ENCODE measurements at places on chromosomes 3 and 15.

GRCh38 chr15:25372298-25372697 lies 66.5 kb downstream of the UBE3A start:
- DNase-seq: no peak

- DNase-seq: peak; percentile 54
These were observed 147.6 kb downstream of the FAM43A start for GRCh38 chr3:194833114-194833910.

GRCh38 chr15:63630036-63630751 lies 33.0 kb downstream of the FBXL22 start:
- no peak for DNase-seq

- DNase-seq: no peak
These were observed 112.0 kb upstream of the TJP1 start for GRCh38 chr15:29934251-29934650.

- DNase-seq: no peak
These were observed 32.4 kb upstream of the SAMMSON start for GRCh38 chr3:69967156-69967555.

GRCh38 chr3:57952208-57952631 lies 56.0 kb upstream of the FLNB start:
- peak; percentile 46 for DNase-seq

DNA sequence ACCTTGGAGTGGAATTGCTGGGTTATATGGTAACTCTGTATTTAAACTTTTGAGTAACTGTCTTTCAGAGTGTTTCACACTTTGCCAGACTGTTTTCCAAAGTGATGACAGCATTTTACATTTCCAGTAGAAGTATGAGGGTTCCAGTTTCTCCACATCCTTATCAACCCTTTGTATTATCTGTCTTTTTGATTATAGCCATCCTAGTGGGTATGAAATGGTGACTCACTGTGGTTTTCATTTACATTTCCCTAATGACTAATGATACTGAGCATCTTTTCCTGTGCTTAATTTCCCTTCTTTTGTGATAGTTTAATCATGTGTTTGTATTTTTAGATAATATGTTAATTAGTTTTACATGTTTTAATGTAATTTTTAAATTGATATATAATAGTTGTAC lies 138.1 kb upstream of the DAZL start:
- DNase-seq: no peak

- DNase-seq: no peak
These were observed 103.8 kb downstream of the FBLN2 start for GRCh38 chr3:13652728-13653127.

GRCh38 chr3:142523921-142524566 lies 54.5 kb downstream of the ATR start:
- DNase-seq: no peak

- peak; percentile 54 for DNase-seq
These were observed 29.5 kb upstream of the ZNF710 start for GRCh38 chr15:89971592-89971997.

GRCh38 chr3:188244395-188244861 lies 90.5 kb downstream of the LPP start:
- DNase-seq: peak; percentile 46

DNA sequence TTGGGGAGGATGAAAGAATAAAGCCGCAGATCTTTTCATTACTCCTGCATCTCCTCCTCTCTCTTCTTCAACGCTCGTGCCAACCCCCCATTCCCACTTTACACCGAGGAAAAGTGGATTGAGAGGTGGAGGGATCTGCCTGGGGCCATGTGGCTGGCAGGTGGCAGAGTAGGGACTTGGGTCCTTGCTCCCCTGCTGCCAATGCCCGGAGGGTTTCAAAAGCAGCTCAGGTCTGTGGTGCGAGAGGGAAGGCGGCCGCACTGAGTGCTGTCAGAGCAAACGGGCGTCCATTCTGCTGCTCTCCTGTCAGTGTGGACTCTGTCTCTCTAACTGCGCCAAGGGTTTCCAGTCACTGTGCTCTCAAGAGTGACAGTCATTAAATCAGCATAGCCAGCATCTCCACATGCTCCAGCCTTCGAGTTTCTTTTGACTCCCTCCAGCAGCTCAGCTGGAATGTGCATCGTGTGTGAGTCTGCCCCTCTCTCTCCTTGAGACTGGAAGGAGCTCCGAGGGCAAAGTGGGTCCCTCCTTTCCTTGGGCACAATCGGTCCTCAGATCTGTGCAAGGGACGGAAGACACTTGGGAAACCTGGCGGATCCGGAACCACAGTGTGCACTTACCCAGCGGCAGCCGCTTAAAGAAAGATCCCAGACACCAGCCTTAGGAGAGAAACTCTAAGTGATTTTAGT lies 68.6 kb downstream of the VGLL4 start:
- no peak for DNase-seq

DNA sequence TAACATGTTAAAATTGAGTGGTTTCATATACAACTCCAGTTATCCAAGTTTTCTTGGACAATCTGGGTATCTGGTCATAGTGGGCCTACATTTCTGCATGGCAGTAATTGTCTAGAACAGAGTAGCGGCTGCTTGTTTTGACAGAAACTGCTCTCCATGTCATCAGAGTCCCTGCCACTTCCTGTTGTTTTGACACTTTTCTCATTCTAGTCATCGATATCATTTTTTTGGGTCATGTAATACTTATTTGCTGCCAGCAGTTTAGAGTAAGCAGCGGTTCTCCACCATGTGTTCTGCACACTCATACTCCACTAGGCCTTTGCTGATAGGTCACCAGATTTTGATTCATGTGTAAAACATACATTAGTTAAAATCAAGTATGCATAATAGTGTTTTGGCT lies 81.5 kb downstream of the SLC25A26 start:
- DNase-seq: peak; percentile 5

- DNase-seq: no peak
These were observed 52.5 kb downstream of the EOMES start for GRCh38 chr3:27669591-27669990.

DNA sequence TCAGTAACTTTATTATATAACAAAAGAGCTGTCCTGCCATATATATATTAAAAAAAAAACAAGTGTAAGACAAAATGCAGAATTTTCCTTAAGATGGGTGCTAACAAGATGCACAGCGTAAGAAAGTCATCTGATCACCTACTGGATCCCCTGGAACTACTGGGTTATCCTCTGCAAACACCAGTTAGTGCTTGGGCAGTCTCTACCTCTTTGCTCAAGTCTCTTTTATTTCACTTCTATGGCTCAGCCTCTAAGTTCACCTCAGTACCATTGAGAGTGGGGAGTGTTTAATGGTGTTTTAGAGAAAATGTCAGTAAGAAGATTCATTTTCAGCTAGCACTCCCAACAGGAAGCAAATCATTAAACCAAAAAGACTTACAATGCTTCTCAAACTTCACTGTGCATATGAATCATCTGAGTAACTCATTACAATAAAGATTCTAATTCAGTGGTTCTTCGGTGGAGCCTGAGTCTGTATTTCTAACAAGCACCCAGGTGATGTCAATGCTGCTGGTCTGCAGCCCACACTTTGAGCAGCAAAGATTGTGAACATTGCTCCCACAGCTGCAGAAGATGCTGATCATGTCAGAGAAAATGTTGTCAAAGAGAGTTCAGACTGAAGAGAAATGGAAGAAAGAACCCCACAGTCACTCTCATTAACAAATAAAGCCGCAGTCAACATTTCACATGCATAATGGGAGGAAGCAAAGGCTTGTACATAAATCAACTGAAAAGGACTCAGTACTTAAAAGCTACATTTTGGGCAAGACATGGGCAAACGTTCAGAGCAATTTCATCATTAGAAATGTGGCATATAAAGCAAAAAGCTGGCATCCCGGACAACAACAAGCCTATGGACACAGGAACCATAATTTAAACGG lies 227.1 kb upstream of the ATP11B start:
- DNase-seq: no peak

GRCh38 chr3:63232764-63233396 lies 45.2 kb upstream of the SYNPR start:
- DNase-seq: peak; percentile 45

DNA sequence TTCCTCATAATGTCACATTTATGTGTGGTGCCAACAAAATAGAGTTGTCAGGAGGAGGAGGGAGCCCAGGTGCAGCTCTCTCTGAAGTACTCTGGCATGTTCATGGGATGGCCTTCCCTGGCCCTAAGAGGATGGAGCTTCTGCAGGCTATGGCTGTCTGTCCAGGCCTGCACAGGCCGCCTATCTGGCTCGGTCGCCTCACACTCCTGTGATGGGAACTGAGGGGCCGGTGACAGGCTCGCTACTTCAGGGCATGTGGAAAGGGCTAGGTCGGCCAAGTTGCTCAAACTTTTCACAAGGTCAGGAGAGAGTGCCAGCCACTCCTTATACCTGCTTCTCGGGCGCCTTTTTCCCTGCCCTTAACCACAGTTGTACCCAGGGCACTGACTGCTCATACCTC lies 51.1 kb downstream of the SOX14 start:
- no peak for DNase-seq

GRCh38 chr3:152197937-152198336 lies 70.8 kb upstream of the MBNL1 start:
- no peak for DNase-seq

GRCh38 chr15:61256231-61256630 lies 27.1 kb upstream of the RORA start:
- DNase-seq: no peak

- no peak for DNase-seq
These were observed 67.5 kb downstream of the LRCH3 start for GRCh38 chr3:197858598-197858997.

DNA sequence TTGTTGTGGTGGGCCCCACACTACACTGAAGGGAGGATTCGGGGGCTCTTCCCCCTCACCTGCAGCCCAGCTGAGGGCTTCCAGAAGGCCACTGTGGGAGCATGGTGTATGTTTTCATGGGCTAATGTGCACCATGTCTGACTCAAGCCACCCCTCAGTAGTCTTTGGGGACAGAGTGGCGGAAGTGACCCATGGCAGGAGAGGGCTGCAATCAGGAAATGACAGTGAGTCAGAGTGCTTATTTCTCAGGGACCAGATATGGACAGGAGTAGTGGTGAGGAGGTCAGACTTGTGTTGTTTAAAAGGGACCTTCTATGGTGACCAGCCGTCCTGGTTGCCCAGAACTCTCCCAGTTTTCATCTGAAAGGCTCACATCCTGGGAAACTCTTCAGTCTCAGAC lies 32.8 kb upstream of the SLC9A9 start:
- DNase-seq: no peak

DNA sequence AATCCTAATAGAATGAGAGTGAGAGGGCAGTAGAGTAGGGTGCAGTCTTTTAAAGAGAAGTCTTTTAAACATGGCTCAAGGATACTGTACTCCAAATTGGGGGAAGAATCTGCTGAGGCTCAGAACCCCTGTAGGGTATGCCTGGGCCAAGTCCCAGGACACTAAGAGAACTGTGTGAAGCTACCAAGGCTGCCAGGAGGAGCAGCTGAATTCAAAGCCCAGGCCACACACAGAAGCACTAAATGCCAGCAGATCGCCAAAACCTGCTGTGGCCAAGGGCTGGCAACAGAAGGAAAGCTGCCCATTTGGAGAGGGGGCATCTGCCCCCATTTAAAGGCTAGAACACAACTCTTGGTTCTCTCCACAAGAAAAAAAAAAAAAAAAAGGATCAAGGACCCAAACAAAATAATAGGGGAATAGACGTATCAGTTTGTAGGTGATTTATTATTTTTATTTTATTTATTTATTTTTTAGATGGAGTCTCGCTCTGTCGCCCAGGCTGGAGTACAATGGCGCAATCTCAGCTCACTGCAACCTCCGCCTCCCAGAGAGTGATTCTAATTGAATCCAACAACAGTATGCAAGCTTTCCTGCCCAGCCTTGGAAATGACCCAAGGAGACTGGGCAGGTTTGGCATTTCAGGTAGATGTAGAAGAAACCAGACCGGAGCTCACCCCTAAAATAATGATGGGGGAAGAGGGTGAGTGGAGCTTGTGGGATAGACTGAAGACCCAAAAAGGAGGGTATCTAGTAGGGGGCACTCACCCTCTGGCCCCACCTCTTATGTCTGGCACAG lies 279.0 kb upstream of the WNT5A start:
- DNase-seq: no peak

DNA sequence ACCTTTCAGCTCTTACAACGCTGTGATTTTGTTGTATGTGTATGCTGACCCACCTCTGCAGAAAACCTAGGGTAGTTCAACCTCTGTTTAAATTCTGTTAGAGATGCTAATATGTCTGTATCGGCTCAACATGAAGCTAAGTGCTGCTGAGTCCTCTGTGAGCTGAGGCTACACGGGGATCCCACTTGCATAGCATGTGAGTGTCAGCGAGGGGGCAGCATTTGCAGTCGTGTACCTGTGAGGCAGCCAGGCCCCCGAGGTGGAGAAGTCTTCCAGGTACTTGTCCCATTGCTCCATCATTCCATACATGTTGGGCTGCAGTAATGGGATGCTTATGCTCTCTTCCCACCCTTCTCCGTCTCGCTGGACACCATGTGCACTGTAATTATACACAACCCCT lies 3.7 kb downstream of the MKRN2OS start:
- no peak for DNase-seq

DNA sequence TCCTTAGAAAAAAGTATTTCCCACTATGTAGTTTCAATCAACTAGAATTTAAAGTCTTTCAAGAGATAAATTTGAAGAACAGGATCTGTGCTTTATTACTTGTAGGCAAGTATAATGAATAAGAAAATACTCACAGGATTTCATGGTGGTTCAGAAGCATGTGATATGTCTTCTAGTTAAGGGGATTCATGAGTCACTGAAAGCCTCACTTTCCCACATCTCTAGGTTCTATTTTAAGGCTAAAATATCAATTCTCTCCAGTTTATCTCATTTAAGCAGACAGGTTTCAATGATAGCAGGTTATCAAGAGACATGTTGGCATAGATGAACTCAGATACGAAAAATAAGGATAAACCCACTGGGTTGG lies 437.8 kb upstream of the BCHE start:
- no peak for DNase-seq

DNA sequence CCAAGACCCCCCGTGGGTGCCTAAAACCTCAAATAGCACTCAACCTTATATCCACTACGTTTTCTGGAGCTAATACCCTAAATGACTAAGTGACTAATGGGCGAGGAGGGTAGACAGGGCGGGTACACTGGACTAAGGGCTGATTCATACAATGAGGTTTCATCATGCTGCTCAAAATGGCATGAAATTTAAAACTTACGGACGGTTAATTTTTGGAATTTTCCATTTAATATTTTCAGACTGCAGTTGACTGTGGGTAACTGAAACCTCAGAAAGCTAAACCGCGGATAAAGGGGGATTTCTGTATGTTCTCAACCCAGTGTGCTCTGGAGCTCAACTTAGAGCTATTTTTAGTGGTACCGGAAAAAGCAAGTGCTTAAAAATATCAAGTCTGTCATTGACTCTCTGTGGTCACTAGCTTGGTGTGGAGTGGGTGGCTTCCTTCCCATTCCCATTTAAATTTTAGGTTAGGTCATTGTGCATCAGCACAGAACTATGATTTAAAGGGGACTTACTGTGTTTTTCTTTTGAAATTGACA lies 72.9 kb downstream of the LRRC28 start:
- DNase-seq: peak; percentile 94

DNA sequence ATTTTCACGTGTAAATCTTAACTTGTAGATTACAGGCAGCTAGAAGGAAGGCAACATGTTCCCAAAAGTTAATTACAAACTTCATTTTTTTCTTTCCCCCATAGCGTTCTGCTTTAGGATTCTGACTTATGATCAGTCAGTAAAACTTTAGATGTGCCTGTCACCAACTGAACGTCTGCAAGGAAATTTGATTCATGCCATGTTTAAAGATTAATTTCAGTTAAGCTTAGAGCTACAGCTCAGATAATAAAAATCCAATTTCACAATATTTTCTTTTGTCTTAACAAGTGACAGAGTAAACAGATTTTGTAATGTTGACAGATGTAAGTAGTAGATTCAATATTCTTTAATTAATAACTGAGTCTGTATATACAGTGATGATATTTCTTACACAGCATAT lies 253.1 kb downstream of the NFKBIZ start:
- DNase-seq: no peak

- DNase-seq: no peak
These were observed 173.8 kb upstream of the THBS1 start for GRCh38 chr15:39407116-39407515.

Data from RKO (cell line).